Immature natural killer cell (primary cell): ENCODE measurements at places on chromosomes 5 and 9. TPM values are rescaled to one million over a fixed set of nuclear protein-coding genes. Genes with fewer than 3 reads are reported as not detected.

DNA sequence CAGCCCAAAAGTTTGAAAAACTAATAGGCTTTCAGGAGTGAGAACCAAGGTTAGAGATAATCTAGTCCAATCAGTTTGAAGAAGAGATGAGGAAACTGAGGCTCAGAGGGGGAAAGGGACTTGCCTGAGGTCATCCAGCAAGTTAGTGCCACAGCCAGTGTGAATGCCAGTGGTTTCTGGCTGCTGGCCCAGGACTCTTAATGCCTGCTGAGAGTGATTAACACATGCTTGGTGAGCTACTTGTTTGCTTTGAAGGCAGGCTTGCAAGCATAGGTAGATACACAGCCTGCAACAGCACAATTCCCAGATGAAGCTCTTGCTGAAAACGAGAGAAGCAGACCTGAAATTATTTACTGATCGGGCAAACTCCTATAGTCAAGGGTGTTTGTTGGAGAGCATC is 591.6 kb upstream of the SGCD start:
- H3K4me1 ChIP-seq = no peaks in the 10 kb centered on the region
- H3K36me3 ChIP-seq = no peaks in the 10 kb centered on the region
- no peak overlapping the region for H3K4me3 ChIP-seq
- peaks cover 2% of the 10 kb centered on the region for H3K27me3 ChIP-seq

DNA sequence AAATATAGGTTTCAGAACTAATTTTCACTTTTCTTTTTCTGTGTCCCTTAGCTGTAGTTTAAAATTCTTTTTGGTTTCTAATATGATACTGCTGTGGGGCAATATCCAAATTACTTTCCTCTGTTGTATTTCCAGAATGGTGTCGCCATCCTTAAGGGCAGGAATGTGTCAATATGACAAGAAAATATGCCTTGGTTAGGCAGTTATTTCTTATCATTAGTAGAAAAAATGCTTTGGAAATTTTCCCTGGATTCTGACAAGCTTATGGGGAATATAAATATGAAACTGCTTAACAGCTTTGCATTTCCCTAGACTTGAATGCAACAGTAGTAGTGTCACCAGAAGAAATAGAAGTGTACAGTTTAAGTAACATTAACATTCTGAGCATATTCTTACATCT is 29.4 kb downstream of the ANKRD34B start:
- H3K36me3 ChIP-seq = no peaks in the 10 kb centered on the region
- peaks cover 10% of the 10 kb centered on the region for H3K27me3 ChIP-seq
- no peak overlapping the region for H3K4me3 ChIP-seq
- no peaks in the 10 kb centered on the region for H3K4me1 ChIP-seq

DNA sequence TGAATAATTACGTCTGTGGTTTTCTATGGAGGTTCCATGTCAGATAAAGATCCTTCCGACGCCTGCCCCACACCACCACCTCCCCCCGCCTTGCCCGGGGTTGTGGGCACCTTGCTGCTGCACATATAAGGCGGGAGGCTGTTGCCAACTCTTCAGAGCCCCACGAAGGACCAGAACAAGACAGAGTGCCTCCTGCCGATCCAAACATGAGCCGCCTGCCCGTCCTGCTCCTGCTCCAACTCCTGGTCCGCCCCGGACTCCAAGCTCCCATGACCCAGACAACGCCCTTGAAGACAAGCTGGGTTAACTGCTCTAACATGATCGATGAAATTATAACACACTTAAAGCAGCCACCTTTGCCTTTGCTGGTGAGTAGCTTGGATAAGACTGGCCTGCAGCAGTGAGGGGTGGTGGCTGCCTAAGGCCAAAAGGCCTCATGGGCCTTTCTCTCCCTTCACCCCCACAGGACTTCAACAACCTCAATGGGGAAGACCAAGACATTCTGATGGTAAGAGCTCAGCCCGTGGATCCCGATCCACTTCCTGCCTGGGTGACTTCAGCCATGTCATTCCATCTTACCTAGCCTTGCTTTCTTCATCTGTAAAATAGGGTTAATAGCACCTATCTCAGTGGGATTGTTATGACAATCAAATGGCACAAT is at the start of gene IL3:
Gene IL3, plus strand, starts transcription at position 155 of the 661 bp plus-strand sequence. Its CDS starts 52 bp downstream, at position 207.
- no peaks in the 10 kb centered on the region for H3K36me3 ChIP-seq
- no peak within 1 kb of the TSS for H3K27ac ChIP-seq
- peaks cover 5% of the 10 kb centered on the region for H3K27me3 ChIP-seq
- no peak within 1 kb of the TSS for H3K4me3 ChIP-seq
- no peak for DNase-seq

GRCh38 chr5:80998590-80998979 is 38.4 kb downstream of the RASGRF2 start:
- H3K27me3 ChIP-seq = no peaks in the 10 kb centered on the region
- H3K27ac ChIP-seq = no peak overlapping the region

The ADAMTS12 gene
- polyA plus RNA-seq = not detected

The HTR1A gene
- polyA plus RNA-seq = not detected

The BHMT2 gene
- polyA plus RNA-seq = not detected

The MACROH2A1 gene
- polyA plus RNA-seq = 168 TPM
